Aorta (tissue), 5 donors: ENCODE measurements at places on chromosomes 1 and 21. TPM values are rescaled to one million over a fixed set of nuclear protein-coding genes. Genes with fewer than 3 reads are reported as not detected.

Gene STXBP3
- 67.0 TPM for total RNA-seq

Gene RIPK4
- total RNA-seq, result 3.0 TPM

Gene WNT3A
- not detected for total RNA-seq

Gene SNAPIN
- total RNA-seq, result 35.4 TPM

- no peak for DNase-seq
These were observed 2.1 kb downstream of the FBLIM1 start for GRCh38 chr1:15760520-15761211.

GRCh38 chr1:223234170-223234514 is 91.1 kb upstream of the TLR5 start:
- DNase-seq, result no peak

- DNase-seq, result no peak
These were observed 41.4 kb upstream of the TENT5C start for GRCh38 chr1:117564227-117565075.
